ENCODE measurements at places on chromosomes 11 and 22.

- no peak for DNase-seq
Measured at GRCh38 chr11:123630126-123630608, 24.3 kb downstream of the SCN3B start.

- DNase-seq: no peak
Measured at GRCh38 chr11:40207416-40207815, 1252.0 kb downstream of the LRRC4C start.

DNA sequence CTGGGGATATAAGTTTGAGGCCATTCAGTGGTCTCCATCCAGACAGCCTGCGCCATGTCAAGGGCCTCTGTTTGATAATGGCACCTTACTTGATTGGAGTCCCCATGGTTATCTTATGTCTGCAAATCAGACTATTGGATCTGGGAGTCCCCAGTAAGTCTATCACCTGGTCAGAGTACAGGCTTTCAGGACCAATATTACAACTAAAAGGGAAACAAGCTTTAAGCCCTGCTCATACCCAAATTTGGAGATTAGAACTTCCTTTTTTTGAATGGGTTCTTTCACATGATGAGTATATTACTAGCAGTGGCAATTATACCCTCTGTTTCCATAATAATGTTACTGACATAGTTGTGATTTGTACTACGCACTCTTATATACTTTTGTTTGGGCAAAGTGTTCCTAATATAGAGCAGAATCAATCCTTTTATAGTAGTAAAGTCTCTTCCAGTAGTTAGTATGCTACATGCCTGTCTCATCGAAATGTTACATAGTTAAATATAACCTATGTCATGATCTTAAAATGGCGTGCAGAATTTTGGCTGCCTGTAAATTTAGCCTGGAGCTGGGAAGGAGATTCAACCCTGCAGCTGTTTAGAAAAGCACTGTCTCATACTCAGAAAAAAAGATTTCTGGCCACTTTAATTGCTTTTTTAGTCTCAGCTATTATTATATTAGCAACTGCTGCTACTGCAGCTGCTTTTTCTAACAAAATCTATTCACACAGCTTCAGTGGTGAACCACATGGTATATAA, 4.9 kb downstream of the MS4A15 start:
- no peak for DNase-seq

DNA sequence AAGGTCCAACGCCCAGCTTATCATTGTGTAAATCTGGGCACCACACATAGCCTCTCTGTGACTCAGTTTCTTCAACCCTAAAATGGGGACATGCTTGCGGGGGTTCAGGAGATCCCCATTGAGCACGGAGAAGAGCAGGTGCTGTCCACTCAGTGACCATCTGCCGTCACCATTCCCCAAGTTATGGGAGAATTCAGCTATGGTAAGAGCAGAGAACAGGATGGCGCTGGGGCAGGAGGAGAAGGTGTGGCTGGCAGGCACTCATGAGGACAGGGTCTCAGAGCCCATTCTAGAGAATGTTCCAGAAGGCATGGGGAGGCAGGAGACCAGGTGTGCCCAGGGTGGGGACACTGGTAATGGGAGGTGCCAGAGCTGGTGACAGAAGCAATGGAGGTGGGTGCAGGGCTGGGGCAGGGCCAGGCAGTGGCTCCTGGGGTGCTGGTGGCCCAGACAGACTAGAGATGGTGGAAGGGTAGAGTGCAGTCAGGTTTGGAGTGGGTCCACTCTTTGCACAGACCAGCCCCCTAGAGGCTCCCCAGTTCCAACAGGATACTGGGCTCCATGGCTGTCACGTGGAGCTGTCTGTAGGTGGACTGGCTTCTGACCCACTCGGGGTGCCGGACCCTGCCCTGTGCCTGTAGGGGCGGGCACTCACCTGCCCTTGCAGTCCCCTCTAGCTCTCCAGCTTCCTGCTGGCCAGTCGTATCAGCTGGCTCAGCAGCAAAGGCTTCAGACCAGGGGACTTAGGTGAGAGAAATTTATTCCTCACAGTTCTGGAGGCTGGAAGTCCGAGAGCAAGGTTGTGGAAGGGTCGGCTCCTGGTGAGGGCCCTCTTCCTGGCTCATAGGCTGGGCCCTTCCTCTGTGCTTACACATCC, 84.7 kb downstream of the CDKN1C start:
- no peak for DNase-seq

DNA sequence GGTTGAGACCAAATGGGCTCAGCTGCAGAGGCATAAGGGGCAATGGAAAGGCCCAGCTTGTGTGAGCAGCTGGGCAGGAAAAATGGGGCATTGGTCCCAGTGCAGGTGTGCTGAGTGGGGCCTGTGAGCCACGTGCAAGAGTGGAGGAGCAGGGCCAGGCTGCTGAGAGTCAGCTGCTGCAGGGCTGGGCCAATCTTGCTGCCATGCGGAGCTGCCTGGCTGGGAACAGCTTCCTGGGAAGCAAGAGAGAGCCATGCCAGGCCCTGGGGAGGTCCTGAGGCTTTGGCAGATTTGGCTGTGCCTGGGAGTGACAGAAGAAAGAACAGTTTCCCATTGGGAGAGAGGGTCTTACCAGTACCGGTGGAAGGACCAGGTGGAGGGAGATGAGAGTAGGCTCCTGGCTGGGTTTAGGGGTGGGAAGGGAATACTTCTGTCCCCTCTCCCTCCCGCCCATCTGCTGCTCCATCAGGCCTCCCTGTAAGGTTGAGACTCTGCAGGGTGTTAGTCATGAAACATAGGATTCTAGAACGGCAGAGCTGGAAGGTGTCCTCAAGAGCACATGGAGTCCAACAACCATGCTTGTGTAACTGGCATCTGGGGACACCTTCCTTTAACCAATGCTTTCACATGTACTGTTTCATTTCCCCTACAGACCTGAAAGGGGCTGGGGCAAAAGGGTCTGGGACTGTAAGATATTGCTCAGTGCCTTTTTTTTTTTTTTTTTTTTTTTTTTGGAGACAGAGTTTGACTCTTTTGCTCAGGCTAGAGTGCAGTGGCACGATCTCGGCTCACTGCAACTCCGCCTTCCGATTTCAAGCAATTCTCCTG, 10.4 kb downstream of the SEPTIN3 start:
- no peak for DNase-seq

DNA sequence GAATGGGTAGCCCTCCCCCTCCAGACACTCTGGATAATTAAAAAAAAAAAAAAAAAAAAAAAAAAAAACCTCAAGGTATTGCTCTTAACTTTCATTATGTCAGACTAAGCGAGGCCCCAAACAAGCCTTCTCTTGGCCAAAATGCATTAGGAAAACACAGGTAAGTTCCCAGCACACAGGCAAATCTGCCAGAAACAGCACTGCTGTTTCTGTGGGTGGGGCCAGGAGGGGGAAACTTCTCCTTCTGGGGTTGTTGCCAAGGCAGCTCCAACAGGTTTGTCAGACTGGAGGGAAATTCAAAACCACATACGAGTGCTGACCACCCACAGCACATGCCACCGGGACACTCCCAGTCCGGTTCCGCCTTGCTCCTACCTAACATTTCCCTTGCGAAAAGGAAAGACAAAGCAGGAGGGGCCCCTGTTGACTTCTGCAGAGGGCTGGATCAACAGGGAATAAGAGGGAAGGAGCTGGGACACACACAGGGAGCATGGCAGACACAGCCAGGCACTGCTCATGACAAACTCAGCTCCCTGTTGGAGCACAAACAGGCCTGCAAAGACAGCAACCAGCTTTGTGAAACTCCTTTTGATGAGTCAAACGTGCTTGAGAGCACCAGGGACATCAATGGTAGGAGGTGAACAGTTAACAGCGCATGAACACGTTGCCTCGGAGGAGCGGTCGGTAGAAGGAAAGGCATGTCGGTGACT, 55.0 kb downstream of the MYH9 start:
- peak; percentile 91 for DNase-seq

DNA sequence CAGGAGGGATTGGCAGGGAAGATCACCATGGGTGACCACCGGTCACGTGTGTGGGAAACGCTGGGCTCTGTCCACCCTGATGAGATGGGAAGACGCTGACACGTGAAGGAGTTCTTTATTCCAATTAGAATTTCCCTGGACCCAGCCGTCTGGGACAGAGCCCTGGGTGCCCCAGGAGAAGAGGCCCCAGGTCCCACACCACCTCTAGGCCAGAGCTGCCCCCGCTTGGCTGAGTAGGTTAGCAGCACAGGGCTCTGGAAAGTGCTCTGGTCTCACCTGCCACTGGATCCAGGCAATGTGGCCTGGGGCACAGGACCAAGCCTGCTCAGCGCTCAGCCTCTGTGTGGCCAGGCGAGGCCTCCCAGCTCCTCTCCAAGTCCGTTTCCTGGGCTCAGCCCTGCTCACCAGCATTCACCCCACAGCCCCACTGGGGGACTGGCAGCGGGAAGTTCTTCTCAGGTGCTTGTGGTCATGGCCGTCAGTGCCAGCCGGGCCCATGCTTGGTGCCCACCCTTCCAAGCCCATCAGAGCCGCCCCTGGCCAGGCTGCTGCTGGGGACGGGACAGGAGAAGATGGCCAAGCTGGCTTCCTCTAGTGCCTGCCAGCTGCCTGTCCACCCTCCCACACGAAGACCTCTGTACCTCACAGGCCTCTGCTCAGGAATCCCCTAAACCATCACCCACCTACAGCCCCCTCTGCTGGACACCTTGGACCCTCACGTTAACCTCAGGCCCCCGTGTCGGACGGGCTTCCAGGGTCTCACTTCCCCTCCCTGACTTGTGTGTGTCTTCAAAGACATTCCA, 62.5 kb upstream of the FGF3 start:
- DNase-seq: no peak

GRCh38 chr11:95229993-95230809, 801 bp downstream of the SESN3 start:
- DNase-seq: peak; percentile 33

- DNase-seq: peak; percentile 57
Measured at GRCh38 chr11:6315811-6316425, 4.4 kb downstream of the CAVIN3 start.

DNA sequence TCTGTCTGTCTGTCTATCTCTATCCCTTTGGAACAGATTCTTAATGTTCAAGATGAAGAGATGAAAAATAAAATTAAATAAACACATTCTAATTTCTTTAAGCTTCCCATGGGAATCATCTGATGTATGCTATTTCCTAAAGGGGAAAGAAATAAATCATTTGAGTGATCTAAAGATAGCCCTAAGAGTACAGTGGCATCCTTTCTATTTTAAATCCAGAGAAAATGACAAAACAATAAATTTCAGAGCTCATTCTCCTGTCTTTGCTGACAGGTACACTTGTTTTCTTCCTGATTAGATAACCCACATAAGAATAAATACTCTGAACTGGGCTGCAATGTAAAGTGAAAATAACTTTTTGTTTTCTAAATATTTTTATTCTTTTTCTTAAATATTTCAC, 550.4 kb downstream of the JRKL start:
- DNase-seq: no peak

DNA sequence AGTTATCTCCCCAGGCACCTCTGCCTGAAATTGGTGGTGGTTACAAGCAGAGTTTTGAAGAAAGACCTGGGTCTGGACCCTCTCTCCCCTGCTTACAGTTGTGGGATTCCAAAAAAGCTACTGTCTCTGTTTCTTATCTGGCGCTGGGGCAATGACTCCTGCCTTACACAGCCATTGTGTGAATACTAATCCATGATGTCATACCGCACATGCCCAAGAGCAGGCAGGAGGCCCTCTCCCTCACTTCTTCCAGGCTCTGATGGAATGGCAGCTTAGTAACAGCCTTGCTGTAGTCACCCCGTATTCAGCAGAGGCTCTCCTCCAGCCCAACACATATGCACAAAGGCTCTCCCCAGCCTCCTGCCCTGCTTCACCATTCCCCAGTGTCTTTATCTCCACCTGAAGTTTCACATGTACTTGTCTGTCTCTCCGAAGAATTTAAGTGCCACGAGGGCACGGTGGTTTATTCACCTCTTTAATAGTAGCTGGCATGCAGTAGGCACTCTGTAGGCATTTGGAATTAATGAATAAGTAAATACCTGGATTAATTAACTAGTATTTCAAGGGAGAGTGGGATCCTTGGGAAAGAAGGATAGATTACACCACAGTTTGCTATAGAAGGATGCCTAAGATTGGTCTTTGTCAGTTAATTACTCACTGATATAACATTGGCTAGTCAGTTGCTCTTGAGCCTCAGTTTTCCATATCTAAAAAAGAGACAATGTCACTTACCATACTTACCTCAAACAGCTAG, 165.6 kb downstream of the ETS1 start:
- DNase-seq: no peak

GRCh38 chr11:133895061-133895479, 49.8 kb upstream of the SPATA19 start:
- no peak for DNase-seq

DNA sequence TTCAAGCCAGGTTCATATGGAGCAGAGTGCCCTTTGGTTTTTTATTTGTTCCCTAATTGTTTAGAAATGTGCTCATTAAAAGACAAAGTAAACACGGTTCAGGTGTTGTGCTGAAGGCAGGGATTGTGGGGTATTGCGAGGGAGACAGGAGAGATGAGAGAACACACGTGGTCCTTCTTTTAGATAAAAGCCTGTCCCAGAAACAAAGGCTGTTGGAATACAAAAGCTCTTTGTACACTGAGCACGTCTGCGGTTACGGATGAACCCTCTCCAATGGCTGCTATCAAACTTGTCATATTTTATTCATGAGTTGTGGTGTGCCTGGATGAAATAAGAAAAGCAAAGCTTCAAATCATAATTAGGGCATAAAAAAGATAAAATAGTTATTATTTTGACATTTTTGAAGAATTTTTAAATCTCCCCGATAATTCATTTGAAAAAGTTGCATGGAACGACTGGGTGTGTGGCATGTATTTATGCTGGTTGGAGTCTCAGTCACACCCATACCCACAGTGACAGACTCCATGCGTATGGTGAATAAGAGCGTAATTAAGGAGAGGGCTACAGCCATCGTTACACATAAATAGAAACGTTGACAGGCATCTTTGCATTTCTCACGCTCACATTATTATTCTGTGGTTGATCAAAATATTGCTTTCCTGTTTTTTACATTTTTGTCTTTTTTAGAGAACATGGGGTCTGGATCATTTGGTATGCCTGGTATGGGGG, 92.9 kb downstream of the NELL1 start:
- DNase-seq: no peak

GRCh38 chr22:45977551-45978274, 751 bp upstream of the WNT7B start:
- no peak for DNase-seq

GRCh38 chr11:104163100-104164027, 583 bp downstream of the PDGFD start:
- DNase-seq: no peak

DNA sequence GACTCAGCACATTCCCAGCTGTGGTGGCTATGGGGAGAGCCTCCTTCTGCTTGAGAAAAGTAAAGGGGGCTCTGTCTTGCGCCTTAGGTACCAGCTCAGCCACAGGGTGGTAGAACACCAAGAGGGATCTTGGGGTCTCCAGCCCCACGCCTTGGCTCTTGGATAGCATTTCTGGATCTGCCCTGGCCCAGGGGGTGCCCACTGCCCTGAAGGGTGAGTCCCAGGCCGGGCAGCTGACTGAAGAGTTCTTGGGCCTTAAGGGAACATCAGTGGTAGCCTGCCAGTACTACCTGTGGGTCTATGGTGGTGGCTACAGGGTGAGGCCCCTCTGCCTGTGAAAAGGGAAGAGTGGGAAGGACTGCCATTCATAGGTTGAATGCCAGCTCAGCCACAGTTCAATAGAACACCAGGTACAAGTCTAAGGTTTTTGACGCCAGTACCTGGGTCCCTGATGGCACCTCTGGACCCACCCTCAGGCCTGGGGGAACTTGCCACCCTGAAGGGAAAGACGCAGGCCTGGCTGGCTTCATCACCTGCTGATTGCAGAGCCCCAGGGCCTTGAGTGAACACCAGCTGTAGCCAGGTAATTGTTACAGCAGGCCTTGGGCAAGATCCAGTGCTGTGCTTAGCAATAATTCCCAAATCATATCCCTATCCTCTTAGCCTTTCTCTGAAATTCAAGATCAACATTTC, 3.9 kb downstream of the CWF19L2 start:
- DNase-seq: no peak

Data from KBM-7 (cell line).